ENCODE measurements at places on chromosomes 4 and X.
A peak's percentile ranks its signal among the peaks of the same experiment; 100 is the strongest.

DNA sequence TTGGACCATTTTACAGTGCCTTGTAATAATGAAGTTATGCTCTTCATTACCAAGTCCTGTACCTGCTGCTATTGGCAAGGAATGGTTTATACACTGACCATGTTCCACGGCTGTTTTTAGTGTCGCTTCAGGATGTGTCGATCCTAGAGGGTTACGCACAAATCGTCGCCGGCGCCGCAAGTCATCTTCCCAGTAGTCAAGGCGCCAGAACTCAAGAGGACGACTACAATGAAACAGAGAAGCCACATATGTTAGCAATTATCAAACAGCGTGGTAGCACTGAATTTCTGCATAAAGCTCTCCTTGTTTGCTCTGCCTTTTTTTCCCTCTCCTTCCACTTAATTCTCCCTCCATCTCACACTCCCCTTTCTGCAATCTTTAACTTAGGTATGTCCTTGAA is 17.0 kb downstream of the MAB21L2 start:
- DNase-seq: no peak

DNA sequence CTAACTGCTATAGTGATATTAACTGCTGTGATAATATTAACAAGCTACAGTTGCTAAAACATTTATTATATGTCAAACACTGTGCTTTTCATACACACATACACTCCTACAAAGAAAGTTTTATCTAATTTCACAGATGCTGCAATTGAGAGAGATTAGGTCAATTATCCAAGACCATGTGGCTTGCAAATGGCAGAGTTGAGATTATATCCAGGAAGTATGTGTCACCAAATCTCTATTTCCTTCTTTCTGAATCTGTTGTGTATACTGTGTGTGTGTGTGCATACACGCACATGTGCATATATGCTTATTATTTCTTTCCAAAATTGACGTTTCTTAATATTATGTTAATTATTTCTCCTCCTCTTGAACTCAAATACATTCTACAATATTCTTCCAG is 775.9 kb upstream of the FTHL17 start:
- DNase-seq: no peak

- no peak for DNase-seq
Observed at GRCh38 chr4:177093964-177094363, 215.7 kb upstream of the NEIL3 start.

- no peak for DNase-seq
Observed at GRCh38 chr4:55398966-55399365, 3.2 kb downstream of the TMEM165 start.

DNA sequence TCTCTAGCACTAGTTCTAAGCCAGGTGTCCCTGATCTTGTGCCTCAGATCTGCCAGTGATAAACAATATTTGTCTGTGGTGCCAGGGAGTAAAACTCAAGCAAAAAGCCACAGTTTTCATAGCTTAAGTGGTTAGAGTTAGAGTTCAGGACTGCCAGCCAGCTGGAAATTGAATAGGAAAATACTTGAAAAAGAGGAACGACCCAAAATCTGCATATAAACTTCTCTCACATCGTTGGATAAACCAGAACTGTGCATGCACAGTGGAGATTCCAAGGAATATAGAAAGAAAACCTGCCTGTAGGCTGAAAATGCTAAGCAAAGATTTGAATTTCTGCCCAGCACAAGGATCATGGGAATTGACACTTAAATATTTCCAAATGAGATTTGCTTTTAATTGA is 35.0 kb upstream of the GNPDA2 start:
- DNase-seq: peak; percentile 48

DNA sequence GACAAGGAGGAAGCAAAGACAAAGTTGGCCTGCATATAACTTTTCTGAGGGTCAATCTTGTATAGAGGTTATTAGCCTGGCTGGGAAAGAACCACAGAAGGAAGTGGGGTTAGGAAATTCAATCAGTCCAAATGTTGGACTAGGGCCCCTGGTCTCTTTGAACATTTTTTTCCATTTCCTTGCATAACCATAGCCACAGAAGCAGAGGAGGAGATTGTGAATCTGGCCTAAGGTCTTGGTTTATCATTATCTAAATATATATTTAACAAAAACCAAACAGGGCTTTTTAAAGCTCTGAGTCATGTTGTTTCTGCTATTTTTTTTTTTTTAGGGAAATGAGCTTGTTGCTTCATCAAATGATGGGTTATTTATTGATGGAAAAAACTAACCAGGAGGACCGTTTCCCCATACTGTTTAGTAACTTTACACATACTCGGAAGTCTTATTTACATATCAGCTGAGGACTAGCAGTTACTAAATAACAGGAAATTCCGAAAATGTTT is 97.7 kb upstream of the ACSL4 start:
- DNase-seq: no peak

DNA sequence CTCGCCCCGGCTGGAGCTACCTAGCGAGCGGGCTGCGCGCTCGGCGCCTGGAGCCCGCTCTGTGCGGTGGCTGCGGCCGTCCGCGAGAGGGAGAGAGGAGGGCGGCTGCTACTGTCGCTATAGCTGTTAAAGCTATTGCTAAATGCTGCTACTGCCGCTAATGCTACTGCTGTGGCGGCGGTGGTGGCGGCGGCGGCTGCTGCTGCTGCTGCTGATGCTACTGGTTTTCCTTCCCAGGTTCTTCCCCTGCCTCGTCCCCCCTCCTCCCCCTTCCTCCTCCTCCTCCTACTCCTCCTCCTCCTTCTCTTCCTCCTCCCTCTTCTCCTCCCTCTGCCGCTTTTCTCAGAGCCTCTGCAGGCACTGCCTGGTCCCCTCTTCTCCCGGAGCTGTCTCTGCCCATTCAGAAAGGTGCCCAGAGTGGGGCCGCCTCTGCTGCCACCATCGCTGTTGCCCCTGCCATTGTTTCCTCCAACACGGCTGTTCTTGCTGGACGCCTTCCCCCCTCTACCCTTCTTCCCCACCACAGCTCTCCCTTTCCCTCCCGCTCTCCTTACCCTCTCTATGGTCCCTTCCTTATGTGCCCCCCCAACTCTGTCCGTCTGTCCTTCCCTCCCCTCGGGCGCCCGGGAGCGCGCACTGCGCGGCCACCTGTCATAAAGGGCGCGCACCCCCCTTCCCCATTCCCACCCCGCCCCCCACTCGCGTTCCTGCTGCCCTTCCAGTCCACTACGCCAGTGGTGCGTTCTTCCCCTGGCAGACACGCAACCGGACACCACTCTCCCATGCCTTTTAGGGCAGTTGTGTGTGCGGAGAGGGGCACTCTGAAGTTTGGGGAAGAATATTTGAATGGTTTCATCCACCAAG is at the start of gene NEXMIF:
Gene NEXMIF (minus strand): TSS at position 228 of the 864 bp plus-strand sequence.
- peak; percentile 5 for DNase-seq

- no peak for DNase-seq
Observed at GRCh38 chrX:15903186-15903681, 48.6 kb upstream of the AP1S2 start.

DNA sequence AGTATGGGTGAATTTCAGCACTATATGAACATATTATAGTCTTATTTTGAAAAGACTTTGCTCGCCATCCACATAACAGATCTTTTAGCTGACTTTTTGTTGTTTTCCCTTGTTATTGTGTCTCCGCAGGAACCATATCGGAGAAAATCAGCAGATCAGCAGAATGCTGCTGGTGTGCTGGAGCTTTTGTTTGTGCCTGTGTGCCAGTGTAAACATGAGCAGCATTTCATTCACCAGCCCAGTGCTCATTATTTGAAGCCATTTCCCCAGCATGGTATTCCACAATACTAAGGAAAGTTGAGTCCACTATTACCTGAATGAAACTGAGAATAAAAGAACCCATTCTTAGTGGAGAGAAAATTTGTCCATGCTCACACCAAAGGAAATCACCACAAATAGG is 261.8 kb upstream of the ARX start:
- DNase-seq: no peak

DNA sequence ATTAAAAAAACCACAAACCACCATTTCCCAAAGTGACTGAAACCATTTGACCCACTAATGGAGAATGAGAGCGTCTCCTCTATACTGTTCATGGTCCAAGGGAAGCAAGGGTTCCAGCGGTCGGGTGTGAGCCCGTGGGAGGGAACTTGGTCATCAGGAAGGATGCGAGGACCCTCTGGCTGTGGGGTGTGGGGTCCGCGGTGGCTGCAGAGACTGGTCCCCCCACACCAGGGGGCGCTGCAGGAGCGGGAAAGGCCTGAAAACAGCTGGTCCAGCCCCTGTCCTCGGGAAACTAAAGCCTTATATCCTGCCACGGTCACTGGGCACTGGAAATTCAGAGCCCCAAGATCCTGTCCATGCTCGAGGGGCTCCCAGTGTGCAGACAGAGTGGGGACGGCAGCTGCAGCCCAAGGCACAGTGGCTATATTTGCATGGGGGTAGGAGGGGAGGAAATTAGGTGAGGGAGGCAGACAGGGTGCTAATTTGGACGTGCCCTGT is 4.3 kb downstream of the BLOC1S4 start:
- peak; percentile 78 for DNase-seq

DNA sequence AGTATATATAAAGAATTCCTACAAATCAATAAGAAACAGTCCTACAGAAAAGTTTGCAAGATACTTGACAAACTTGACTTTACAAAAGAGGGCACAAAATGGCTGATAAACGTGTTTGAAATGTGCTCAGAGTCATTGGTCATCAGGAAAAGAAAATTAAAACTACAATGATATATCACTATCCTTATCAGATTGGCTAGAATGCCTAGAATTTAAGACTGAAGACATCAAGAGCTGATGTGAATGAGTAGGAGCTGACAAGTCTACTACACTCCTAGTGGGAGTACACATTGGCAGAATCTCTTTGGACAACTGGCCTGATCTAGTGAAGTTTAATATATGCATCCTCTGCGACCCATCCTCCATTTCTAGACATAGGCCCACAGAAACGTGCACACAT is 10.3 kb upstream of the DCTD start:
- DNase-seq: no peak

DNA sequence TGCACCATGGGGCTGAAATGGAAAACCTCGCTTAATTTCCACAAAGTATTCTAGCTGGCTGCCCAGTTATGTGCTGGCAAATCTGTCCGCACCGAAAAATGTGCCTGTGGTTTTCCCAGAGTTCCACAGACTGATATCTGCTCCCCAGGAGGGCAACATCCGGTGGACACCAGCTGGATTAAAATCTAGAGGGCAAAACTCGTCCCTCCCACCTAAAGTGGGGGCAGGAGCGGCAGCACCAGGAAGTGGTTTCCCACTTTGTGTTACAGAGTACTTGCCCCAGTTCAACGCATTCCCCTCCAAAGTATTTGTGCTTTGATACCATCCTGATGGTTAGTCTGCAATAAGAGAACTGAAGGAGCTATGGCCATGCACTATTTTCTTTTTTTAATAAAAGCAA is 187.6 kb downstream of the TSPAN5 start:
- DNase-seq: no peak

DNA sequence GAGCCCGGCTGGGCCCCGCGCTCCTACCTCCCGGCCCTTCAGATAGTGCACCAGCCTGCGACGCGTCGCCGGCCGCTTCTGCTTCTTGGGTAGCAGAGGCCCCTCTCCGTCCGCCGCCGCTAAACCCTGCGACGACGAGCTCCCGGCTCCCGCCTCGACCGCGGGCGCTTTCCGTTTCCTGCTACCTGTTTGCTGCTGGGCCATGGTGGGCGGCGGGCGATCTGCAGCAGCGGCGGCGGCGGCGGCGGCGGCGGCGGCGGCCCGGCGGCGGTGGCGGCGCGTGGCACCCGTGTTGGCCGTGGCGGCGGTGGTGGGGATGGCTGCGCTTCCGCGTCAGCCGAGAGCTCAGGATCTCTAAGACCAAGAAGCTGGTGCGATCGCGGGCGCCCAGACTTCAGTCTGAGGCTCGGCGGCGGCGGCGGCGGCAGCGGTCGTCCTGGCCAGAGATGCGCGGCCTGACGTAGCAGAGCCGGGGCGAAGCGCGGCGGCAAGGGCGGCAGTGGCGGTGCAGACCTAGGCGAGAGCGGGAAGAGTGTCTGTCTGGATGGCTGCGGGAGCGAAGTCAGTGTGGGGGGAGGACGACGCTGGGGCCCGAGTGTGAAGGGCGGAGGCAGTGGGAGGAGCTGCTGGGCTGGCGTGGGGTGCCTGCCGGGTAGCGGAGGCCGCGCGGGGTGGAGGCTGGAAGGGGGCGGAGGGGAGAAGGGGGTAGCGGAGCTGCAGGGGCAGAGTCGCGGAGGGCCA is at the start of gene DCAF12L2:
Gene DCAF12L2 (minus strand): TSS at position 569 of the 741 bp plus-strand sequence. CDS start 365 bp downstream, at position 204.
- DNase-seq: peak; percentile 55

- no peak for DNase-seq
Observed at GRCh38 chr4:39228377-39228776, 46.0 kb downstream of the WDR19 start.

DNA sequence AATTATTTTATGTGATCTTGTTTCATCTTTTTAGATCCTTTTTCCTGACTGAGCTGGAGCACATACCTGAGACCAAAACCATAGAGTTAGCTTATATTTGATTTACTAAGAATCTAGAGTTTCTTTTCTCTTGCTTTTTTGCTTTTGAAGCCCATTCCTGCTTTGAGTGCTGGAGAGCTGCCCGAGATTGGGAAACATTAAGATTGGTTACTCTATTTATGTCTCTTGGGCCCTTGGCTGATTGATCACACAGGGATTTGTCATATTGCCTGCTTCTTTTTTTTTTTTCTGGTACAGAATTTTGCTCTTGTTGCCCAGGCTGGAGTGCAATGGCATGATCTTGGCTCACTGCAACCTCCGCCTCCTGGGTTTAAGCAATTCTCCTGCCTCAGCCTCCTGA is 73.9 kb downstream of the REPS2 start:
- DNase-seq: no peak

- no peak for DNase-seq
Observed at GRCh38 chr4:81783558-81783957, 311.9 kb upstream of the RASGEF1B start.

GRCh38 chr4:174365018-174365587 is 81.4 kb downstream of the CEP44 start:
- DNase-seq: peak; percentile 55

DNA sequence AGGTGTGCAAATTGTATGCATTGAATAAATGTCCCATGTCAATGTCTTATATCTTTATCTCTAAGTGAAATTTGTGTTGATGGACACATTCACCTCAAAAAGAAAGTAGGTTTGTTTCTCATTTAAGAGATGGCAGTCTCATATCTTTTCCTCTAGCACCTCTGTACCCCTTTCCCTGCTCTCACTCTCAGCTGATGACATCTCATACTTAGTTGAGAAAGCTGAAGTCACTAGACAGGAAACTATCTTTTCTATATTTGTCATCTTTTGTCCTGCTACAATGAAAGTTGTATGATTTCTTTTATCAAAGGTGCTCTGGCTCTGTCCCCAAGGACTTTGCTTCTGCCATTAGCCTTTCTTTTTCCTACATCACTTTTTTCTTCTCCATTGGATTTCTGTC is 84.0 kb upstream of the GRPR start:
- DNase-seq: no peak

DNA sequence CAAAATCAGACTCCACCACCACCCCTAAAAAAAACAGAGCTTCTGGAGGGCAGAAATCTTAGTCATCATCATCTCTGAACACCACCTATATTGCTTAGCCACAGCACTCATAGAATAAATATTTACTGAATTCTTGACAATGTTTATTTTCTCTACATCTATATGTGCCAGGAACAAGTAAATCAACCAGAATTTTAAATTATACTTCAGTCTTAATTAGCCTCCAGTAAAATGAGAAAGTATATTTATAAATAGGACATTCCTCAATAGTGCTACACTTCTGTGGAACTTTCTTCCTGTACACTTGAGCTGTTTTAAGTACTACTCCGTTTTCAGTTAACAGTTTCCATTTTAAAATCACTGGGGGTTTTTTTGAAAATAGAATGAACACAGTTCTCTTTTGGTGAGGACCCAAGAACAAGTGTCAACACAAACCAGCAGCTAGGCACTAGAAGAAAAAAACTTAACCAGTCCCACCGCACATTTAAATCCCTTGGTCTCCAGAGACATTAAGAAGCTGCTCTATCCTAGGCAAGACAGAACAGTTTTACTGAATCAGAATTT is 25.5 kb downstream of the SMIM14 start:
- no peak for DNase-seq

All from muscle of arm (tissue), 14 donors.